ENCODE measurements at places on chromosomes 7 and 10.

GRCh38 chr7:52197221-52197620, 838.2 kb upstream of the POM121L12 start:
- no peak for DNase-seq

DNA sequence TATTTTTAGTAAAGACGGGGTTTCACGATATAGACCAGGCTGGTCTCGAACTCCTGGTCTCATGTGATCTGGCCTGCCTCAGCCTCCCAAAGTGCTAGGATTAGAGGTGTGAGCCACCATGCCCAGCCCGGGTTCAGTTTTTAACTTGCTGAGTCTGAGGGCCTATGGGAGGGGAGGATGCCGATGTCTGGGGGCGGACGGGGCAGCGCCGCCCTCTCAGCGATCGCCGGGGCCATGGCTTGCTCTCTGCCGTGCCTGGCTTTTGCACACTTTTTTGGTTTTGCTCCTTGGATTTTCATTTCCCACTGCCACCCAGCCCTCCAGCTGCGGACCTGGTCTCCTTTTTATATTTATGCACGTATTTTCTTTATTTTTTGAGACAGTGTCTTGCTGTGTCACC, 15.2 kb upstream of the COL26A1 start:
- no peak for DNase-seq

- no peak for DNase-seq
Observed at GRCh38 chr7:35463751-35464150, 209.9 kb upstream of the TBX20 start.

- DNase-seq = no peak
Observed at GRCh38 chr7:80134536-80135308, at the start of gene GNAI1. Gene GNAI1, plus strand, starts transcription at chr7:80134831. Its CDS starts 330 bp downstream, at chr7:80135161.

GRCh38 chr7:77687747-77688144, 8.5 kb upstream of the RSBN1L start:
- no peak for DNase-seq

DNA sequence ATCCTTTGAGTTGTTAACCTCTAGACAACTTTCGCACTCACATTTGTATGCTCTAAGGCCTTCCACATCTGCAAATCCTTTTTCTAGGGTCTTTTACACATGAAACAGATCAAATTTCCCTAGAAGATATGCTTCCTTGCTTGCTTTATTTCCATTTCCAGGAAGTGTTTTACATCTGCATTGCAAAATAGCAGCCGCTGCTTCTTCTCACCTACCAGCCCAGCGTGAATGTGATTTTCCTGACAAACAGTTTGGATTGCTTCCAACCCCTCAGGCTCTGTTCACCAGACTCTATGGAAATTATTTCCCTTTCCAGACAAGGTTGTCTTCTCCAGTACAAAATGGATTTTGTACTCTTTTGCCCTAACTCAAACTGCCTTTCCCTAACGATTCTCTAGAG, 50.9 kb upstream of the PAPSS2 start:
- no peak for DNase-seq

- no peak for DNase-seq
Observed at GRCh38 chr10:130041451-130042371, 68.9 kb downstream of the C10orf143 start.

DNA sequence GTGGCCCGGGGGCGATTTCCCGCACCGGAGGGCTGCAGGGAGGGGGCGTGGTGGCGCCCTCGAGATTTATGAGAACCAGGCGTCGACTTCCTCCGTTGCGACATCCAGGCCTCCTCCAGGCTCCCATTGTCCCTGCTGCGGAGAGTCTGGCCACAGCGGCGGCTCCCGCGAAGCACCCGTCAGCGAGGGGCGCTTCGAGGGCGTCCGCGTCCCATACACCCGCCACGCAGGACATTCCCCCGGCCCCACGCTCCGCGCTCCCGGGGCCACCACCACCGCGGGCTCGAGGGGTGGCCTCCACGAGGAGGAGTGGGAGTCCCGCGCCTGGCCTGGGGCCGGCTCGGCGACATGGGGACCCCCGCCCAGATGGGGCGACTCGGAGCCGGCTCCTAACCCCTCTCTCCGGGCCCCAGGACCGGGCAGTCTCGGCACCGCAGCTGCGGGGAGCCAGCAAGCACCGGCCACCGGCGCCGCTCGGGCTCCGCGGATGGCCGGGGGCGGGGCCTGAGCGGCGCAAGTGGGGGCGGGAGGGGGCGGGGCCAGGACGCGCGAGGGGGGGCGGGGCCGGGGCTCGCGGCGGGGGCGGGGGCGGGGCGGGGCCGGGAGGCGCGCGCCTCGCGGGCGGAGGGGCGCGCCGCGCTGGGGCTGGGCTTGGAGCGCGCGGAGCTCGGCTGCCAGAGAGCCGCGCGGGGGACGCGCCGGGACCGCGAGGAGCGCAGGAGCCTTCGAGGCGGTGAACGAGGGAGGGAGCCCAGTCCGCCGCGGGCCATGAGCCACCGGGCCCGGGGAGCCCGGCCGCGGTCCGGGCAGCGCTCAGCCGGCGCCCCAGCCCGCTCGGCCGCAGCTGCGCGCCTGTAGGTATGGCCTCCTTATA, at the start of gene SH2B2:
SH2B2 (plus strand) TSS at position 632 of the 874 bp plus-strand sequence. CDS start 13,683 bp downstream, outside the sequence.
- no peak for DNase-seq

- DNase-seq = no peak
Observed at GRCh38 chr7:106424476-106425016, 139.8 kb upstream of the NAMPT start.

DNA sequence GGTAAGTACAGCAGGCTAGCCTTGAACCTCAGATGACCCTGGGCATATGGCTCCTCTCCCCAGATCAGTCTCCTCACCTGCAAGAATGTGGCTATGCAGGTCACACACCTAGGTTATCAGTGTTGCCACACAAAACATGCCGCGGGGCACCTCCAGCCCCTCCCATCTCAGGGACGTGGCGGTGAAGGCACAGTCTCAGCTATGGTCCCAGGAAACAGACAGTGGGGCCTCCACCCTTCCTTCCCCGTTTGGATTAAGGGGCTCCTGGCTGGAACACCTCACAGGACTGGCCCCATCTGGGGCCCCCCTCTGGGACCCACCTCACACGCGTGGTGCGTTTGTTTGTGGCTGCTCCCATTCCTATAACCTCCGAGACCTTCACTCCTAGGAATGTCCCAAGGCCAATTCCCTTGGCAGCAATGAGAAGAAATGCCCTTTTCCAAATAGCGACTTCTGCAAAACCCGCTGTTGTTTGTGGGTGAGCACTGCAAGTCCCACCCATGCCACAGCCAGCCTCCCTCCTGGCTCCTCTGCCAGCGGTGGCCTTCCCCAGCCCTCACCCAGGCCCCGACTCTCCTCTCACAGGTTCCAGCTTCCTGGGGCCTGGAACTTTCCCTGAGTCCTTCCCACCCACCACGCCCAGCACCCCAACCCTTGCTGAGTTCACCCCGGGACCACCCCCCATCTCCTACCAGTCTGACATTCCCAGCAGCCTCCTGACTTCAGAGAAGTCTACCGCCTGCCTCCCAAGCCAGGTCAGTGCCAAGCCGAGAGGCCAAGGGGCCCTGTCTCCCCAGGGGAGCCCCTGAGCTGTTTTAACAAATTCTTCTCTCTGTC, 17.1 kb downstream of the ZMIZ2 start:
- DNase-seq = no peak

DNA sequence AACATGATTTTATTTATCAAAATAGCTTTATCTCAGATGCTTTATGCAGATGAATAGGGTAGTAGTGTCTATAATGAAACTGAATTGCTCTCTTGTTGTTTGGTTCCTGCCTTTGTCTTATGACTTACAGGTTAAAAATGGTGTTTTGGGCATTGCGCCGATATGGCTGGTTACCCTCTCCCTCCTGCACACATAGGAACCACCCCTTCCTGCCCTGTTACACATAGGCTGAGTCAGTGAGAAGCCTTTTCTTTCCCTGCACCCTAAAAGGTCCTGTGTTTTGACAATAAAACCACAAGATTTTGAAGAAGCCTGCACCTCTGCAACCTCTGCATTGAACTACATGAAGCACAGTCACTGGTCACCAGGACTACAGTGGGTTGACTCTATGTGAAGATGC, 655.8 kb upstream of the ANKRD30A start:
- no peak for DNase-seq

GRCh38 chr7:11486271-11486670, 345.7 kb downstream of the THSD7A start:
- no peak for DNase-seq

GRCh38 chr10:102645388-102645740, 1.1 kb downstream of the TRIM8 start:
- DNase-seq = no peak

DNA sequence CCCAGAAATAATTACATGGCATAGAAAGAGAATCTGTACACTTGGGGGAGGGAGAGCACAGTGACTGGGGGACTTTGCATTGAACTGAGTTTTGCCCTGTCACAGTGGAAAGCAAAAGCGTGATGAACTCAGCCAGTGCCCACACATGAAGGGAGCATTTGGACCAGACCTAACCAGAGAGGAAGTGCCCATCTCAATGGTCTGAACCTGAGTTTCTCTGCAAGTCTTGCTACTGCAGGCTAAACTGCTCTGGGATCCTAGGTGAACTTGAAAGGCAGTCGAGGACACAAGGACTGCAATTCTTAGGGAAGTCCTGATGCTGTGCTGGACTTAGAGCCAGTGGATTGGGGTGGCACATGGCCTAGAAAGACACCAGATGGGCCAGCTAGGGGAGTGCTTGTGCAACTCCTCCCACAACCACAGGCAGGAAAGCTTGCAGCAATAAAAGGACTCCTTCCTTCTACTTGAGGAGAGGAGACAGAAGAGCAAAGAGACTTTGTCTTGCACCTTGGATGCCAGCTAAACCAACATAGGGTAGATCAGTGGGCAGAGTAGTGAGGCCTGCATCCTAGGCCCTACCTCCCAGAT, 259.0 kb downstream of the GRM8 start:
- no peak for DNase-seq

GRCh38 chr10:67924136-67924535, 39.7 kb downstream of the SIRT1 start:
- DNase-seq = no peak

- no peak for DNase-seq
Observed at GRCh38 chr10:49654036-49654693, 25.3 kb upstream of the C10orf53 start.

GRCh38 chr10:125795637-125796190, 20.1 kb upstream of the MMP21 start:
- no peak for DNase-seq

GRCh38 chr7:138979226-138979979, 1.8 kb downstream of the KIAA1549 start:
- DNase-seq = no peak

DNA sequence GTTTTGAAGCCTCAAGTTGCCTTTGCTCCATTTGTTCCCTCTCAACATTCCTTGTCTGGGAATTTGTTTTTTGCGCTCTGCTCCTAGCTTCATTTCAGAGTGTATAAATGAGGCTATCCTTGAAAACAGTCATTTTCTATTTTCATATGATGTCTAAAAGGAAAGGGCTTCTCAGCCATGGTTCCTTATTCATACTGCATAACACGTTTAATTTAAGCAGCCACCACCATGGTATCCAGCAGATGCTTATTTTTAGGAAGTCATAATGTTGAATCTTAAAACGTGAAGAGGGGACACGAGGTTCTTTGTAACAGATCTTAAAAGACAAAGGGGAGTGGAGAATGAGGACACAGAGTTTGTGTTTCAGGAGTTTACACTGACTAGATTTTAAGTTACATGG, 14.5 kb downstream of the POU6F2 start:
- no peak for DNase-seq

Measured in NCI-H1436 treated with DMSO at 0.1 percent for 48 hours (cell line).